GM13977 (cell line): ENCODE measurements at places on chromosomes 3 and 15.

DNA sequence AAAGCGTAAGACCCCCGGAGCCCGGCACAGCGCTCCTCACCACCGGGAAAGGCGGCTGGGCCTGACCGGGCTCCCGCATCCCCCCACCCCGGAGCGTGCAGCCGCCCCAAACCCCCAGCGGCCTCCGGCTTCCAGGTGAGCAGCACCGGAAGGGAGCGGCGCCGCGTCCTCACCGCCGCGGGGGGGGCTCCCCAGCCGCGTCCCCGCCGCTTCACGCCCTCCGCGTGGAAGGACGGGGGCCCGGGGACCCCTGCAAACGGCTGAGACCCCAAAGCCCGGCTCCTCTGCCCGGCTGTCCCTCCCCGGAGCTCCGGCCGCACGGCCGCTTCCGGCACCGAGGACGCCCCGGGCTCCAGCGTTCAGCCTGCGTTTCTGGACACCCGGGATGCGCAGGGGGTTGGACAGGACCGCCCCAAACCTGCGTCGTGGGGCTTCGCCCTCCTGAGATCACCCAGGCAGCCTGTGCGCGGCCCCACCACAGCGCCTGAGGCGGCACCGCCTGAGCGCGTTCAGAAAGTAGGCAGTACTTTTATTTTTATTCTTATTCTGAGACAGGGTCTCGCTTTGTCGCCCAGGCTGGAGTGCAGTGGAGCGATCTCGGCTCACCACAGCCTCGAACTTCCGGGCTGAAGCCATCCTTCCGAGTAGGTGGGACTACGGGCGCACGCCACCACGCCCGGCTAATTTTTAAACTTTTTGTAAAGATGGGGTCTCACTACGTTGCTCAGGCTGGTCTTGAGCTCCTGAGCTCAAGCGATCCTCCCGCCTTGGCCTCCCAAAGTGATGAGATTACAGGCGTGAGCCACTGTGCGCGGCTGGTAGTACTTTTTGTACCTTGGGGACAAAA, 51.6 kb upstream of the BLM start:
- peak; percentile 82 for DNase-seq

DNA sequence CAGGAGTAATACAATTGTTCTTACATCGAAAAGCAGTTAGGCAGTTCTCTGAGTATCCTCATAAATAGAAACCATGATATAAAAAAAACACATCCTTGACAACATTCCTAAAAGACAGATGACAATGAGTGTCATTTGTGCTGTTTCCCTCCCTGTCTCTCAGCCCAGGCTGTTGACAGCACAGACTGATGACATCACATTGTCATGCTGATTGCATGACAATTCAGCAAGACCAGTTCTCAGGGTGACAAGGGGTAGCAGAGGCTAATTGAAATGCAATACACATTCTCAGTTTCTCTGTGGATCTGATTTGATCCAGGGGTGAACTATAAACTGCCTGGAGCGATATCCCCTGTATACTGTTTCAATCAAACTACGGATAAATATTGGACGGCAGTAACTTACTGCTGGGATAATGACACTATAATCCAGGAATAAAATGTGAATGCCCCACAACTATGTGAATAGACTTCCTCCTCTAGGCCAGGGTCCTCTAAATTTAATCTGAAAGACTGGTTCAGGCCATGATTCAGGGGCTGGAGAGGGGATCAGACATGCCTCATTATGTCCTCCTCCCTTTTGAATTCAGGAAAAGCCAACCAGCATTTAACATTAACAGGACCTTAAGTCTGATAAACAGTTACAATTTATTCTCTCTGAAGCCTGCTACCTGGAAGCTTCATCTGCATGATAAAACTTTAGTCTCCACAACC, 16.7 kb upstream of the EIF1B start:
- no peak for DNase-seq

DNA sequence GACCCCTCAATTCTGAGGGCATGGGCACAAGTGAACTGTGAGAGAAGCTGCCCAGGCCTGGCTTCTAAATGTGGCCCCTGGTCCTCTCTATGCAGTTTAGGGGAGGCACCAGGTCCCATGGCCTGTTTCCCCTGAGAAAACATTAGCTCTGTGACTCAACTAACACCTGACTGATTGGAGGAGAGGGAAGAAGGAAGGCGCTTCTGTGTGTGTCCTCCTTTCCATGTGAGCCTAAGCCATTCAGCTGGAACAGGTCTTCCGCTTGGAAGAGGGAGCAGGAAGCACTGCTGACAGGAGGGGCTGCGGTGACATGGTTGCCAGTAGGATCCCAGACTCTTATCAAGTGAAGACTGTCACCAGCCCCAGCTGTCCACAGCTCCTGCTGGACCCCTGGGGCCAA, 79.5 kb downstream of the MYLK start:
- no peak for DNase-seq

- DNase-seq: peak; percentile 9
Measured at GRCh38 chr3:30779686-30780287, 114.7 kb downstream of the GADL1 start.

GRCh38 chr3:69379661-69380060, 6.2 kb downstream of the FRMD4B start:
- no peak for DNase-seq

DNA sequence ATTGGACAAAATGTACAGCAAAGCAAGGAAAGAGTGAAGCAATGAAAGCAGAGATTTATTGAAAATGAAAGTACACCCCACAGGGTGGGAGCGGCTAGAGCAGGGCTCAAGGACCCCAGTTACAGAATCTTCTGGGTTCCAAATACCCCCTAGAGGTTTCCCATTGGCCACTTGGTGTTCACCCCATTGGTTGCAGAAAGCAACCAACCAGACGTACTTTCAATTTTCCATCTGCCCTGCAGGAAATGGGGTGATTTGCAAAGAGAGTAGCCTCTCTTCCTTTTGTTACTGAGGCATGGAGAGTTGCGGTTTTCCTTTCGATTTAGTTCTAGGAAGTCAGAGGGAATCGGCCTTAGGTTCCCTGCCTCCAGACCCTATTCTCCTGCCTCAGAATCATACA, 2.4 kb downstream of the PML start:
- DNase-seq: peak; percentile 61

GRCh38 chr3:23174426-23175039, 28.6 kb upstream of the UBE2E2 start:
- DNase-seq: no peak

DNA sequence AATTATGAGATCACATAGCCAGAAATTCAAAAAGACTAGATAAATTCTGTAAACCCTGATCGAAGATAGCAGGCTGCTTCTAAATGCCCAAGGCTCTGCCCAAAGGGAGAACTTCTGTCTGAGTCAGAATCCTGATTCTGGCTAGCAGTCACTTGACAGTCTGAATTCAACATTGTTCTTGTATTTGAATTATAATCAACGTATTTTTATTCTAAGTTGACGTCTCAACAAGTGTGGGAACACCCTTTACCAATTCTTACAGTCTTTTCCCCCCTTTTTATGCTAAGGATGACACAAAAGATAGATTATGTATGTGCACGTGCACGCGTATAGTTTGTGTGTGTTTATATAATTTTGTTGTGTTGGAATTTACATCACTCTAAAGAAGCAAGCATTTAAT, 552.8 kb downstream of the NAALADL2 start:
- DNase-seq: no peak
